ENCODE measurements at places on chromosomes 4 and X. TPM values are rescaled to one million over a fixed set of nuclear protein-coding genes. Genes with fewer than 3 reads are reported as not detected.

- no peak for DNase-seq
Measured at GRCh38 chr4:3200423-3201090, 48.4 kb upstream of the MSANTD1 start.

DNA sequence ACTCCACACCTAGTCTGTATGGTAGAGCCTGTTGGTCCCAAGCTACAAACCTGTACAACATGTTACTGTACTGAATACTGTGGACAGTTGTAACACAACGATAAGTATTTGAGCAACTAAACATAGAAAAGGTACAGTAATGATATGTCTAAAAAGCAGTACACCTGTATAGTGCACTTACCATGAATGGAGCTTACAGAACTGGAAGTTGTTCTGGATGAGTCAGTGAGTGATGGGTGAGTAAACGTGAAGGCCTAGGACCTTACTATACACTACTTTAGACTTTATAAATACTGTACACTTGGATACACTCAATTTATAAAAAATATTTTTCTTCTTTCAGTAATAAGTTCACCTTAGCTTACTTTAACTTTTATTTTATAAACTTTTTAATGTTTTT, 104.0 kb downstream of the TMA16 start:
- DNase-seq = no peak

- no peak for DNase-seq
Measured at GRCh38 chrX:115581759-115582615, 21.0 kb downstream of the PLS3 start.

- no peak for DNase-seq
Measured at GRCh38 chr4:37812713-37813112, 13.8 kb upstream of the PGM2 start.

The GAGE12J gene
- not detected for total RNA-seq

- DNase-seq = no peak
Measured at GRCh38 chr4:122652379-122652778, 31.5 kb upstream of the IL21 start.

GRCh38 chrX:36974911-36975310, 33.3 kb upstream of the FAM47C start:
- DNase-seq = no peak

DNA sequence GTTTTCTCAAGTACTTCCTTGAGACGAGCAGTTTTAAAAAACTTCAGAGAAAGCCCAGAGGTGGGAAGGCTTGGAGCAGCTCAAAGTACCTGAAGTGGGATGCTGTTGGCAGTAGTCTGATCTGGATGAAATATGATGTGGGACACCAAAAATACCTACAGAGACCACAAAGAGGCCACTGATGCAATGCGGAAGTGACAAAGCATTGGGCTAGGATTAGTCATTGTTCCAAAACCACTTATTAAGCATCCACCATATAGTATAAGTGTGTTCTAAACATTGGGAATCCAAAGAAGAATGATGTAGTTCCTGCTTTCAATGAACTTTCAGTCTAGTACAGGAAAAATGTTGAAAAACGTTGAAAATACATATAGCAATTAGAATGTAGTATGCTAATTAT, 386.1 kb upstream of the CNKSR2 start:
- DNase-seq = no peak

DNA sequence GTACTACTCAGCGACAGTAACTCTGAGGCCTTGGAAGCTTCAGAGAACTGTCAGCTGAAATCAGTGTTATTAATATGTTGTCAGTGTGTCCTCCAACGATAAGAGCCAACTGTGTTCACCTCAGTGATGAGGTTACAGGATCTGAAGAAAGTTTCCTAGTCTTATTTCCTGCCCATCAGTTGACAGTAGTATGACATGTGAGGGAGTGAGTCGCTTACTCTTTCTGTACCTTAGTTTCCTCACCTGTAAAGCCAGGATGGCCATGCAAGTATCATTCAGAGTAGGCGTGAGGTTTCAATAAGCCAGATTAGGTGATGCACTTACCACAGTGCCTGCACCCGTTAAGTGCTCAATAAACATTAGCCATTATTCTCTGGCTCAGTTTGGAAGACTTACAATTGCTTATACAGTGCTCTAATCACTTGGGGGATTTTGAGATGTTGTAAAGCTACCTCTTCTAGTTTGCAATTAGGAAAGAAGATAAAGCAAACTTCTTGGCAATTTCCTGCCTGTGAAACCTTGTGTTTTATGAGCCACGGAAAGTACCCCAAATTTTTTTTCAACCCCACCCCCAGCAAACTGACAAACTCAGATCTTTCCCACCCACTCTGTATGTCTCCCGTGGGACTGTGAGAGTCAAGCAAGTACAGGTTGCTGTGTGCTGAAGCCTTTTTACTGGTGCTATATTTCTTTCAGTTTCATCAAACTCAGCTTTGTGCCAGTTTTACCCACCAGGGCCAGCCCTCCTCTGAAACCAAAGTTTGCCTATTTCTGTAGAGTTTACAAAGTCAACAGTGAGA, 62.2 kb downstream of the ANXA3 start:
- no peak for DNase-seq

- no peak for DNase-seq
Measured at GRCh38 chr4:6855692-6856297, 53.8 kb upstream of the TBC1D14 start.

DNA sequence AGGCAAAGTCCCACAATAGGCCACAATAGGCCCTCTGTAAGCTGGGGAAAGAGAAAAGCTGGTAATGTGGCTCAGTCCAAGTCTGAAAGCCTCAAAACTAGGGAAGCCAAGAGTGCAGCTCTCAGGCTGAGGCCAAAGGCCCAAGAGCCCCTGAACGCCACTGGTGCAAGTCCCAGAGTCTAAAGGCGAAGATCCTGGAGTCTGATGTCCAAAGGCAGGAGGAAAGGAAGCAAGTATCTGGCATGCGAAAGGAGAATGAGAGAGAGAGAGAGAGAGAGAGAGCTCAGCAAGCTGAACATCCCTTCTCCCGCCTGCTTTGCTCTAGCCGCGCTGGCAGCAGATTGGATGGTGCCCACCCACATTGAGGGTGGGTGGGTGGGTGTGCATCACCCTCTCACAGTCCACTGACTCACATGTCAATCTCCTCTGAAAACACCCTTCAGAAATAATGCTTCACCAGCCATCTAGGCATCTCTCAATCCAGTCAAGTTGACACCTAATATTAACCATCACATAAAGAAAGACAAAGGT, 30.9 kb upstream of the ELF2 start:
- DNase-seq = no peak

DNA sequence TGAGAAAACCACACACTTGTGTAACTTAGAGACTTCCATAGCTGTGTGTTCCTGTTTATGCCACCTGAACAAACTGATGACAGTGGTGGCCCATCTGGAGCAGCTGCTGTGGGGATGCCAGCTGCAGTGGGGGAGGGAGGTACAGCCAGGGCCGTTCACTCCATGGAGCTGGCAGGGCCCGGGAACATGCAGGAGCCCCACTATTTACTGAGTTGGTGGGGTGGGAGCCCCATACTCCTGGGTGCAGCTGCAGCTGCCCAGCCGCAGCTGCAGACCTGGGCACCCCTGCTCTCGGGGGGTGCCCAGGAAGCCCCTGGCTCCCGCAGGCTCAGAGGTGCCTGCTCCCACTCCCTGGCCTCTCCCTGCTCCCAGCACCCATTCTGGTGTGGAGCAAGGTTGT, 398.6 kb upstream of the RASGEF1B start:
- DNase-seq = no peak

- no peak for DNase-seq
Measured at GRCh38 chr4:7388627-7389026, 46.1 kb downstream of the PSAPL1 start.

DNA sequence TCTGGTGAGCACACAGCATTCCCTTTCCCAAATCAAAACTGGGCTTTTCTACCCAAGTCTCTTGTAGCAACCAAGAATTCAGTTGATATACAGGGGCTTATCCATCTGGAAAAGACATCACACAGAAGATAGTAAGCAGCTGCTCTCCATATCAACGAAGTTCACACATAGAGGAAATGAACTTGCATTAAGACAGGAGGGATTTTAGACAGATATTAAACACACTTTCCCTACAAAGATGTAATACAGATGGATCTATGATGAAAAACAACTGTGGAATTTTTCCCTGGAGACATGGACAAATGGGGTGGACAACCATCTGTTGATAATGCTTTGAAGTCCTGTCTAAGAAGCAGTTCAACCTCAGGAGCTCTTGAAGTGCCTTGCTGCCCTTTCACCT, 9.8 kb upstream of the PDE5A start:
- DNase-seq = no peak

DNA sequence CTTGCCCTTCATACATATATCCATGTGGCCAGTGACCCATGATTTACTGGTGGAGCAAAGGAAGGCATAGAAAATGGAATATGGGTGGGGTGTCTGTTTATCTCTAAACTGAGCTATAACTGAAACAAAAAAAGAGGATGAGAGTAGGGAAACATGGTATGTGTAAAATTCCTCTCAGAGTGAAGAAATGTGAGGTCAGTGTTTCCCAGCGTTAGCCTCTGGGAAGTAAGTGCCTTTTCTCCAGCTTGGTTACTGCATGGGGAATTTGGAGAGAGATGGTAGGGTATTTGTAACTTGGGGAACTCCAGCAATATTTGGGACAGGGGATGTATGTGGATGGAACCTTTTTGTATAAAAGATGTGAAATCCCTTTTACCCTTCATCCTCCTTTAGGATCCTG, 89.4 kb downstream of the AFF1 start:
- DNase-seq = no peak

The GPC4 gene
- 3.7 TPM for total RNA-seq

DNA sequence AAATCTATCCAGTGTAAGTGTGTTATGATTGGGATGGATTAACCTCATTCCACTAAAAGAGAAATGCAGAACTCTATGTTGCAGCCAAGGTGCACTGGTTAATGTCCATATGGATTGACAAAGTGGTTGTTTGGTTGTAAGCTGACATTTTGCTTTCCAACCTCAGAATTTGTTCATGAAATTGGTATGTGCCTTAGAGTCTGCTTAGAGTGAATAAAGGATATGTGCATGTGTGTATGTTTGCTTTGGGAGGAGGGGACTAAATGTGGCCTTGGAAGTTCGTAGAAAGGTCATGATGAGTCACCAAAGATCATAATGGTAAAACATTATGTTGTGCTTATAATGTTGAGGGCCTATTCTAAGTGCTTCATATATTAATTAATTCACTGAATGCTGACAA, 44.1 kb upstream of the MBNL3 start:
- DNase-seq = no peak

DNA sequence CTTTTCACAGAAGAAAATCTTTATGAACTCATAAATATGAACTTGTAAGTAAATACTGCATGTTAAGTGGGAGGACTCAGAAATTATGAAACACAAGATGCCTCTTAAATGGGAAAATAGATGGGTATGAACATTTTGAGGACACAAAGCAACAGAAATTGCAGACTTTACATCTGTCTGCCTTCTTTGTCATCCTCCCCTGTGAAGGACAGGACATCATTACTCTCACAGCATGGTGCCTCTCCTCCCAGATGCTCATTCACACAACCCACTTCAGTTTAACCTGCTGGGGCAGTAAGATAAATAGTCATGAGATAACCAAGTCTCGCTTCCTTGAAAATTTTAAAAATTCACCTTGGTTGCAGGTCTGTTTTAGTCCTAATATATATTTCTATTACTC, 144.5 kb downstream of the APBB2 start:
- no peak for DNase-seq

The UNC5C gene
- total RNA-seq = 2.2 TPM

The CYLC1 gene
- total RNA-seq = not detected

- DNase-seq = no peak
Measured at GRCh38 chrX:79573760-79574159, 206.6 kb upstream of the ITM2A start.

The PCYT1B gene
- not detected for total RNA-seq

GRCh38 chr4:32745351-32745750, 2025.2 kb downstream of the PCDH7 start:
- DNase-seq = no peak

- no peak for DNase-seq
Measured at GRCh38 chr4:107599841-107600240, 120.2 kb downstream of the PAPSS1 start.

GRCh38 chr4:79913581-79913980, 159.4 kb downstream of the ANTXR2 start:
- no peak for DNase-seq

The YIPF6 gene
- total RNA-seq = 12.8 TPM

DNA sequence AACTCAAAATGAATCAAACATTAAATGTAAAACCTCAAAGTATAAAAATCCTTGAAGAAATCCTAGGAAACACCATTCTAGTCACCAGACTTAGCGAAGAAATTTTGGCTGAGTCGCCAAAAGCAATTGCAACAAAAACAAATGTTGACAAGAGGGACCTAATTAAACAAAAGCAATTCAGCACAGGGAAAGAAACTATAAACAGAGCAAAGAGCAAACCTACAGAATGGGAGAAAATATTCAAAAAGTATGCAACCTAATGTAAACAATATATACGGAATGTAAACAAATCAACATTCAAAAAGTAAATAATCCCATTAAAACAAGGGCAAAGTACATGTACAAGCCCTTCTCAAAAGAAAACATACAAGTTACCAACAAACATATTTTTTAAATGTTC, 974.7 kb downstream of the TRAM1L1 start:
- no peak for DNase-seq

GRCh38 chr4:56652196-56652595, 28.9 kb downstream of the HOPX start:
- DNase-seq = no peak

DNA sequence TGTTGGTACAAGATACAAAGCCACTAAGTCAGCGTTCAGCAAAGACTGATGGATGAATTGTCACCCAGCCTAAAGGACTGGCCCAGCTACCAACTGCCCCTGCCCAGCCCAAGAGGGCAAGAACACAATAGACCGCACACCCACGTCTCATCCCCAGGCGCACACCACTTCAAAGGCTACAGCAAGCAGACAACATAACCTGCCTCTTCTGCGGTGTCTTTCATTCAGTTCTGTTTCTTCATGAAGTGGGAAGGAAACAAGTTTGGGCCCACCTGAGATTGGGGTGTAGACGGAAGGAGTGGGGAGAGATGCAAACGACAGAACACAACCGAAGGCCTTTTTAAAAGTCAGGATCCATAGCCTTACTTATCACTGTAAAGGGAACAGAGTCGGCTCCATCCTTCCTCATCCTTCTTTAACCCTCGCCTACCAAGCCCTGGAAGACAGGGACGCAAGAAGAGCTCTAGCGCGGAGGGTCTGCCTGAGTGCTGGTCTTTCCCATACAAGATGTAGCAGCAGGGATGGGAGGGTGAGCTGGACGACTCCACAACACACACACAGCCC, 691 bp downstream of the SCARB2 start:
- no peak for DNase-seq

The ASMT gene
- total RNA-seq = not detected

- no peak for DNase-seq
Measured at GRCh38 chr4:16785793-16786527, 112.5 kb downstream of the LDB2 start.

The SH2D1A gene
- not detected for total RNA-seq

DNA sequence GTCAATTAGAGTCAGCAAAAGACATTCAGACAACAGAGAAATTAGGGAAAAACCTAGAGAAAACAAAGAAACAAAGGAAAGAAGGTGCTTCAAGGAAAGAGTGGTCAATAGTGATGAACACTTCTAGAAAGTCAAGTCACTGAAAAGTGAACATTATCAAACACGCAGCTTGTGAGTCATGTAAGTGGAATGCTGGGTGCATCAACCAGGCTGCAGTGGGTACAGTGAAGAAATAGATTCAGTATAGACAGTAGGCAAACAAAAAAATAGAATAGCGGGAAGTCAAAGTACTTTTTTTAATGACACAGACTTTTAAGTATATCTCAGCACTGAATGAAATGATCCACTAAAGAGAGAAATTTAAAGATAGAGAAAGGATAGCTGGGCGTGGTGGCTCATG, 245.8 kb downstream of the ARHGAP24 start:
- no peak for DNase-seq

GRCh38 chr4:6541789-6542188, 33.2 kb upstream of the MAN2B2 start:
- no peak for DNase-seq

The S100P gene
- total RNA-seq = not detected
